ENCODE measurements at places on chromosomes 7 and 10. TPM values are rescaled to one million over a fixed set of nuclear protein-coding genes. Genes with fewer than 3 reads are reported as not detected.

- peak; percentile 69 for DNase-seq
Measured at GRCh38 chr7:131945313-131945911, 389.0 kb upstream of the PODXL start.

Gene FEZF1
- total RNA-seq, result not detected

- DNase-seq, result no peak
Measured at GRCh38 chr7:45140827-45141226, 16.8 kb upstream of the RAMP3 start.

GRCh38 chr10:124286621-124287020 lies 132.1 kb downstream of the OAT start:
- DNase-seq, result no peak

- DNase-seq, result no peak
Measured at GRCh38 chr10:71025535-71025934, 137.2 kb upstream of the PCBD1 start.

DNA sequence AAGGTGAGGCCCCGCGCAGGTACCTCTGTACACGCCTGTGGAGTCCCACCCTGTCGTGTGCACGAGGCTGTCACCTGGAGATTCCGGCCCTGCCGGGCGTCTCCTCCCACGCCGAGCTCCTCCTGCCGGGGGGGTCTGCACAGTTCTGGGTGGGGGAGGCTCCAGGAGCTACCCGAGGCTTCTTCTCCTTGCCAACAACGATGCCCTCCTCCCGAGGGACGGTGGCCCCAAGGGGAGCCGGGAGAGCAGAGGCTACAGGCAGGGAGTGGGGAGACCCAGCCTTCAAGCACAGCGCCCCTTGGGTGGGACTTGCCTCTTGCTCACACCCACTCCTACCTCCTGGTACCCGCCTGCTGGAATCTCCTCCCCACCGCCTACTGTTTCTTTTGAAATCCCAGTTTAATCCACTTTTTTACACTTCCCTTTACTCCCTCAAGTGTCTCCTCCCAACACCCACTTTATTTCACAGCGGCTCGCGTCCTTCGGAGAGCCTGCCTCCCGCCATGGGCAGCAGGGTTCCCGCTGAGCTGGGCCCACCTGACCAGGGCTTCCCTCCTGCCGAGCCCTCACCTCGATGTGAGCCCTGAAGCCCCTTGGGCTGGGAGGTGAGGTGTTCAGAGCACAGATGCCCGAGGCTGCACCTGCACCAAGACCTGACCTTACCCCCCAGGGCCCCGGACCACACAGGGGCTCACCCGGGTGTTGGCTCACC lies 338.1 kb downstream of the DNAJB6 start:
- DNase-seq, result no peak

DNA sequence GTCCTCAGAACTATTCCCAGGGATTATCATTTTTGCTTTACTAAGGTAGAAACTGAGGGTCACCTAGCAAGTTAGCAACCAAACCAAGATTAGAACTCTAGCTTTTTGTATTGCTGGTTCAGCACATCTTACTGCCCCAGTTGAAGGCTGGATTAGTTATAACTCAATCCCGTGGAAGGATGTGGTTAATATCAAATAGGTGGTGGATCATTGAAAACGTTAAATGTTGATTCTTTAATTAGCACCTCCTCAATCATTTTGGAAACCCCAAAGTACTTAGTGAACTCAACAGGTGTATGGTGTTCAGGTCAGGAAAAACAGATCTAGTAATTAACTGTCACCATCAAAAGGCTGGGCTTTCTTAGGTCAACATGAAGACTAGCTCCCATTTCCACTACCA lies 152.4 kb downstream of the ARID5B start:
- DNase-seq, result no peak

GRCh38 chr7:907158-907980 lies 31.0 kb downstream of the GET4 start:
- peak; percentile 26 for DNase-seq

GRCh38 chr10:133028158-133028557 lies 59.6 kb upstream of the ADGRA1 start:
- no peak for DNase-seq

DNA sequence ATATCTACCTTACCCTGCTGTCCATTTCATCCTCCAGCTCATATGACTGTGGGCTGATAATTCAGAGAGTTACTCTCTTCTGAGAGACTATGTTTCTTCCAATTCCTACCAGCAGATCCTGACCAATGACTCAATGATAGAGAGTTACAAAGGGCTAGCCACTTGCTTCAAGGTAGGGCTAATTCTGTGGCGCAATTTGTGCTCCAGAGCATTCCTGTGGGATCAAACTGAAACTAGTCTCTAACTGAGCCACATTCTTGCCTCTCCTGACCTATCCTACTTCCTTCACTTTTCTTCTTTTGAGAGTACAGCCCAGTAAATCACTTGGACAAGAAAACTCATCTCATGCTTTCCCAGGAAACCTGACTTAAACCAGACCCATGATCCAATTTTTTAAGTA lies 17.9 kb upstream of the ASZ1 start:
- no peak for DNase-seq

Gene DRGX
- total RNA-seq, result not detected

DNA sequence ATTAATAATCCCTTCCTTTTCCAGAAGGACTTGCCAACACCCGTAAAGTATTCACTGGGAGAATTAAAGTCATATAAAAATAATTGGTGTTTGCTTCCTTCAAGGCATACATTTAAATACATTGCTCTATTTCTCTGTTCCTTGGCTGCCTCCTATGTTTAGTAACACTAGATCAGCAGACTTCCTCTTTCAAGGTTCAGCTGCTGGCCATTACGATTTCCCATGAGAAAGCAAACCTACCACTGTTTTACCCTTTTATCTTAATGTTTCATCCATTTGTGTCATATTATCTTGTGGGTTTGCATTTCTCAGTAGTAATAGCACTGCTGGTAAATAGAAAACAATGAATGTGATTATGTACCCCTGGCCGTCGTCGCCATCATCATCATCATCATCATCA lies 313.8 kb upstream of the BMPER start:
- DNase-seq, result peak; percentile 3

DNA sequence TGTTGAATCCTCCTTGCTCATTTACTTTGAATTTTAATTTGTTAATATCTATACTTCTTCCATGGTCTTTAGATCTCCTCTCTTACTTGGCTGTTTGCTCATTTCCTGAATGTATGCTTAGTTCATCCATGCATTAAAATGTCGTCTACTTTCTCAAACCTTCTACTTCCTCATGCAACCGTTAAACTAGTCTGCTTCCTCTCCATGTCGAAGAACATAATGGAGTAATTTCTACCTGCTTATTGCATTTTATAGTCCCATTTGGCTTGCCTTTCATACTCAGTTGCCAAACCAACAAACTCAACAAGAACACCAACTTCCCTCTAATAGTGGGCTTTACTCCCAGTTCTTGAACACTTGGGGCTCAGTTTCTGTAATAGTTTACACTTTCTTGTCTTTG lies 43.8 kb upstream of the SEMA3D start:
- no peak for DNase-seq

GRCh38 chr7:75888464-75889222 lies 9.8 kb downstream of the RHBDD2 start:
- DNase-seq, result no peak

Gene MSMB
- not detected for total RNA-seq

Gene ACSM6
- total RNA-seq, result not detected

Gene GPER1
- total RNA-seq, result 3.4 TPM

DNA sequence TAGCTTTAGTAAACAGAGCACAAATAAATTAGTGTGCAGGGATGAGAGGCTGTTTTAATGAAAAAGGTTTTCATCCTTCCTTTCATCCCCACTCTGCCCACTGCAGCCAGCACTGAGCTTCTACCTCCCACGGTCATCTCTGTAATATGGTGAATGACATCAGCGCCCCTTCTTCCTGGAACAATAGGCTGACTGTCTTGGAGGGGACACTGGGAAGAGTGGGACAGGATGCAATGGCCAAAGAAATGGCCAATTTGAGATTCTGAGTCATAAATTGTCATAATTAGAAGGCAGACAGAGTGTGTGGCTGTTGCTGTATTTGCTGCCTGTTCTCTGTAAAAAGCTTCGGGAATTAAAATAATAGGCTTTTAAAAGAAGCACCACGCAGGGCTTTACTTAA lies 126.7 kb upstream of the CALN1 start:
- DNase-seq, result no peak

DNA sequence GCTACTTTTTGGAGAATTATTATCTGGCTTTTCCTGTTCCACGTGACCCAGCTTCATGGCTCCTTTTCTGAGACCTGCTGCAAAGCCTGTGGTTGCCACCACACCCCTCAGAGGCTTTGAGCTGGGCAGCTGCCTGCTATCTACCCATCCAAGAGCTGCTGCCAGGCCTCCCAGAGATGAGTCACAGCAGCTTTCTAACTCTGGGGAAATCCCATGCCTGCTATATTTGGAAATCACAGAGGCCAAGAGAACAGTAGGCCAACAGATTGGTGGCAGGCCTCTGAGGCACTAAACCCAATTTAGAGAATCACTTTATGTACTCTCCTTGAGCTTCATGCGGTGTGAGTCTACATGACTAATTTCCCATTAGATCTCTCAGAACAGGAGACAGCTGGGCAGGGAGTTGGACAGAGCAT lies 35.2 kb downstream of the SGCE start:
- DNase-seq, result peak; percentile 96

DNA sequence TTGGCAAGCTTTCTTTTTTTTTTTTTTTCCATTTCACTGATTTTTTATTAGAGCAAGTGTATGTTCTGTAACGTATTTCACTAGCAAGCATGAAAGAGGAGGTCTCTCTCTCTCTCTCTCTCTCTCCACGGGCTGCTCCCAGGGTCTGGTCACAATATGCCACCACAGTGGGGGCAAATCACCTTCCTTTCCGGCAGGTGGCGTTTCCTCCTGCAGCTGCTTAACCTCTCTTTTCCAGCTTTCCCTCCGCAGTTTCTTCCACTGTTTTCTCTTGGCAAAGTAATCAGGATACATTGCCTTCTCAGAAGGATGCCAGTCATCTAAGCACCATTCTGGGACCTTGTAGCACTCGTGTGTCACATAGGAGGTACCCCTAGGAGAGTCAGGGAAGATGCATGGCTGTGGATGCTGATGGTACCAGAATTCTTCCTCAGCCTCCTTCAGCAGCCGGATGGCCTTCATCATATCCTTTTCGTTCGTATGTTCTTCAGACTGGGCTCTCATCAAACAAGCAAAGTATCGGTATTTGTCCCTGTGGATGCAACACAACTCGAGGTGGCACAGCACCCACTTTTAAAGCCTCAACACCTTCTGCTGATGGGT lies 197.3 kb upstream of the PODXL start:
- DNase-seq, result peak; percentile 13

DNA sequence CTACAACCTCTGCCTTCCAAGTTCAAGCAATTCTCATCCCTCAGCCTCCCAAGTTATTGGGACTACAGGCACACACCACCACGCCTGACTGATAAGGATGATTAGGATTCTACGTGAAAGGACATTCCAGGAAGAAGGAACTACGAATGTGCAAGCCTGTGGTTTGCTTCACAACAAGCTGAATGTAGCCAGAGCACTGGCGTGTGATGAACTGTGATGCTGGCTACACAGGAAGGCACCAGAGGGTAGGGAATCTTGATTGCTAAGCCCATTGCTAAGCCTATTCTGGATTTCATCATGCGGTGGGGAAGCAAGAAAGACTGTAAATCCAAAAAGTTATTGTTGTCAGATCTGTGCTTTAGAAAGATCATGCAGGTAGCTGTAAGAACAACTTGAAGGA lies 72.3 kb upstream of the SRRM3 start:
- peak; percentile 55 for DNase-seq

Gene PPRC1
- 16.4 TPM for total RNA-seq

DNA sequence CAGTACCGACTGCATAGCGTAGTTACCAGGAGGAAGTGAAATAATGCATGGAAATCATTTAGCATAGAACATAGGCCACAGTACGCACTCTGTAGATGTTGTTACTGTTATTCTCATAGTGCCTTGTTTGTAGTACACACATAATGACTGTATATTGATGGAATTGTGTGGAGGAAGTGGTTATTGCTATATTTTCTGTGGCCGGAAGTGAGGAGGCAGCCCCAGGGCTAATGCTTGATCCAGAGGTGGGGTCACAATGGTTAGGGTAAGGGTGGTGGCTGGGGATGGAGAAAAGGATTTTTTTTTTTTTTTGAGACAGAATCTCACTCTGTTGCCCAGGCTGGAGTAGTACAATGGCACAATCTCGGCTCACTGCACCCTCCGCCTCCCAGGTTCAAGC lies 4.5 kb upstream of the MGAM start:
- no peak for DNase-seq

Gene ASAH2
- not detected for total RNA-seq

DNA sequence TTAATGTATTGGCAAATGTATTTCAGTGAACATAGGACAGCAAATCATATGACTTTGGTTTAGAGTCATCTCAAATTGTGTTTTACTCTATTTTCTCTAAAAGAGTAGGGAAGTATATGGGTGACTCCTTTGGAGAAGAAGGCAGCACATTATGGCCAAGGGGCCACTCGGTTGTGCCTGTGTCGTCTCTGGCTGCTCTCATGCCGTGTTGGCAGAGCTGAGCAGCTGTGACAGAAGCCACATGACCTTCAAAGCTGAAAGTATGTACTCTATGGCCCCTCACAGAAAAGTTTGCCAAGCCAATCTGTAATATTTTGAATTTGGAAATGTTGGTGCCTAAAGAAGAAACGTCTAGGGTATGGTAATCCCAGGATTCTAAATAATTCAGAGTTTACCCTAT lies 47.5 kb downstream of the TASOR2 start:
- no peak for DNase-seq

Gene HMX2
- total RNA-seq, result not detected

Gene FGFR2
- total RNA-seq, result not detected

- no peak for DNase-seq
Measured at GRCh38 chr10:79187121-79187940, 118.6 kb downstream of the ZMIZ1 start.

- DNase-seq, result no peak
Measured at GRCh38 chr7:107538001-107538400, 25.7 kb downstream of the COG5 start.
